ENCODE measurements at places on chromosomes 2 and 18.

DNA sequence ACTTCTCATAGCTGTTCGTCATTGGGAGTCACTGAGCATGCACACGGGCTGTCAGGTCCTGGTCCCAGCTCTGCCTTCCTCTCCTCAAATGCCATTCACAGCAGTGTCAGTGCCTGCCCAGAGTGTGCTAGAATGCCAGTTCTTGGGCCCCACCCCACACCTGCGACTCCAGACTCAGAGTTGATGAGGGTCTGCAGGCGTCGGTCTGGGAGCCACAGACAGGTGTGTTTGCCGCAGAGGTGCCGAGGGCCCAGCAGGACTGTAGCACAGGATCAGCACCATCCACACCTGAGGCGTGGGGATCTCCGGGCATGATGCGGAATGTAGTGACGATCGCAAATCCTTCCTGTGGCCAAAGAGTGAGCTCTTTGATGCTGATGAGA lies 56.5 kb downstream of the AGAP1 start:
- DNase-seq, result no peak

- DNase-seq, result no peak
Measured at GRCh38 chr2:219777388-219777787, 150.0 kb downstream of the SLC4A3 start.

DNA sequence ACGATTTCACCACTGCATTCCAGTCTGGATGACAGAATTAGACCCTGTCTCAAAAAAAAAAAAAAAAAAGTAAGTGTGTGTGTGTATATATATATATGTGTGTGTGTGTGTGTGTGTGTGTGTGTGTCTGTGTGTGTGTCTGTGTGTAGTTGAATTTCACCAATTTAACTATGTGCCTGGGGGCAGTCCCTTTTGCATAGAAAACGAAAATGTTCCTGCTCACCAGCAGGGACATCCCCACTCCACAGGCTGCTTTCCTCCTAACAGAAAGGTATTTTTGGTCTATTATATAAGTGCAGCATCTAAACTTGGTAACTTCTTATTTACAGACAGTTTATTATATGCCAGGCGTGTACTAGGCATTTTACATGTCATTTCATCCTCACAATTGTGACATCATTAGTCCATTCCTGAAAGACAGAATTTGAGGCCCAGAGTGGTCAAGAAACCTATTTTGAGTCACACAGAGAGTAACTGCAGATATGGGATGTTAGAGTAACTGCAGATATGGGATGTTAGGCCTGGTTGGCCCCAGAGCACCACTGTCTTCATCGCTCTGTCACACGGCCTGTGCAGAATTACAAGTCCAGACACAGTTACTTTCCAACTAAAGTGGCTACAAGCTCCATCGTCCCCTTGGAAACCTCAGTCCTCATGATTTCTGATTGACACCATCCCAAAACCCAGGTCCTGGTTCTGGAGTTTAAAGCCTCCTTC lies 9.3 kb upstream of the TTL start:
- no peak for DNase-seq

- no peak for DNase-seq
Measured at GRCh38 chr2:71598526-71598925, 145.2 kb downstream of the DYSF start.

- no peak for DNase-seq
Measured at GRCh38 chr2:232229911-232230310, 148.6 kb upstream of the ALPP start.

DNA sequence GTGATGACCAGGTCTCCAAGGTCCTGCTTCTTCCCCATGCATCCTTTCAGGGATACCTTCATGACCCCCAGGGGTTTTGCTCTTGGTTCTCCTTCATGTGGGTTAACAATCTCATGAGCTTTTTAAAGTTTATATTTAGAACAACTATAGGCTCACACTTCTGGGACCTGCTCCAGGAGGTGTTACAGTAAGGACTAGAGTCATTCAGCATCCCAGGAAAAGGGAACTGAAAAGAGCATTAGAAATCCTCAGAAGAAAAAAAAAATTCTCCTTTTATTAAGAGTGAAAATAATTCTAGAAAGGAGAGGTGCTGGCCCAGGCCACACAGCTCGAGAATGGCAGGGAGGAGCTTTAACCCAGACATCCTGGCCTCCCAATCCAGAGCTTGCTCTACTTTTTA lies 66.5 kb downstream of the SETBP1 start:
- no peak for DNase-seq

- DNase-seq, result no peak
Measured at GRCh38 chr2:218863021-218863520, 3.5 kb downstream of the WNT6 start.

DNA sequence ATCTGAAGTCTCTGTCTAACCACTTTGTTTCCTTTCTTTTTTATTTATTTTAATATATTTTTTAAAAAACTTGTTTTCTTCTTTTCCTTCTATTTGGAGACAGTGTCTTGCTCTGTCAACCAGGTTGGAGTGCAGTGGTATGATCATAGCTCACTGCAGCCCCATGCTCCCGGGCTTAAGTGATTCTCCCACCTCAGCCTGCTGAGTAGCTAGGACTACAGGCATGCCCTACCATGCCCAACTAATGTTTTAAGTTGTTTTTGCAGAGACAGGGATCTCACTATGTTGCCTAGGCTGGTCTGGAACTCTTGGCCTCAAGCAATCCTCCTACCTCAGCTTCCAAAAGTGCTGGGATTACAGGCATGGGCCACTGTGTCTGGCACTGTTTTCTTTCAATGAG lies 81.1 kb upstream of the TLK1 start:
- DNase-seq, result no peak

DNA sequence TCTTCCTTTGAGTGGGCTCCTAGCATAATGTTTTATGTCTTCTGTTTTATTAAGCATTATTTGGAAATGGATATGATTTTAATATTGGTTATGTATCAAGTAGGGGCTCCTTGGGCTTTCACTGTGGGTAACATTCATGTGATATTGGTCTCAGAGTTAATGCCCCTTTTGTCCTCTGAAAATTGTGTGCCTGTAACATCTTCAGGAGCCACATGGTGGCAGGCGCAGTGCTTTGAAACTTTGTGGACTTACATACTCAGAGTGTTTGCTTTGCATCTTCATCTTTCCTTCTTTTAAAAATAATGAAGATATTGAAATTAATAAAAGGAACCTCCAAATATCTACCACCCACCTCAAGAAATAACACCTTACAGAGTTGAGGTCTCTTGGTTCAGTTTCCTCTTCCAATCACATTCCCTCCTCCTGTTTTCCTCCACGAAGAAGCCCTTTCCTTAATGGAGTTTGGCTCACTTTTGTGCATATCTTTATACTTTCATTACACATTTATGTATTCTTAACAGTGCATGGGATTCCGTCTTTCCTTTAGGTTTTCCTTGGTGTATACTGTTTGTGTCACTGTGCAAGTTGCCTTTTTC lies 73.5 kb downstream of the LIMS1 start:
- no peak for DNase-seq

GRCh38 chr2:152571048-152571766 lies 146.1 kb downstream of the PRPF40A start:
- no peak for DNase-seq

DNA sequence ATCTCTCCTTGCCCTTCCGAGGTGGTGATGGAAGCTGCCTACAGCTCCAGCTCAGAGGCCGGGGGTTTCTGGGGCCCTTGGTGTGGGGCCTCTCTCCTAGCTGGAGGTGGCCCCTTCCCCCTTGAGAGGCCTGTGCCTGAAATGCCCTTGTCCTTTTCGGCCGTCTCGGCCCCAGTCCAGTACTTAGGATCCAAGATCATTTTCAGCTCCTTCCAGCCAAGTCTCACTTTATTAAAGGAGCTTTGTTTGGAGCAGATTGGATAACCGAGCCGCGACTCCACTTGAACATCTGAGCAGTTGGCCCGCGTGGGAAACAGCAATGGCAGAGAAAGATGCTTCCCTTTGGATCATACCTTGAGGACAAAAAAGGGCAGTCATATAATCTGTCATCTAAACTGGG lies 125.0 kb downstream of the NEDD4L start:
- DNase-seq, result no peak

DNA sequence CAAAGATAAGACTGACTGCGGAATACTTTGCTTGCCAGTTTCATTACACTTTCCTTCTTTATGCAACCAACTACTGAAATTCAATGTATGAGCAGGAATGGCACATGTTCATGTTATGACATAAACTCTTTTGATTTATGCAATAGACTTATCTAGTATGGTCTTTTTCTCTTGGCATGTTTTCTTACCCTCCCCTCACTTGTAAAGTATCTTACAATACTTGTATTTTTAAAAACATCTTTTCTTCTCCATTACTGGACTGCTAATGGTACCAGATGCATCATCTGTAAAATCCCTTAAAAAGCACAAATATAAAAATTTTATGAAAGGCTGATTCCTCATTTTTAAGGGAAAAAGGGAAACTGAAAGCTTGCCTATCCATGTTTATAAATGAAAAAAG lies 373.8 kb downstream of the ZEB2 start:
- DNase-seq, result no peak

Data from NCI-H2227 treated with DMSO at 0.1 percent for 48 hours (cell line).